ENCODE measurements at places on chromosomes 13 and 19.

DNA sequence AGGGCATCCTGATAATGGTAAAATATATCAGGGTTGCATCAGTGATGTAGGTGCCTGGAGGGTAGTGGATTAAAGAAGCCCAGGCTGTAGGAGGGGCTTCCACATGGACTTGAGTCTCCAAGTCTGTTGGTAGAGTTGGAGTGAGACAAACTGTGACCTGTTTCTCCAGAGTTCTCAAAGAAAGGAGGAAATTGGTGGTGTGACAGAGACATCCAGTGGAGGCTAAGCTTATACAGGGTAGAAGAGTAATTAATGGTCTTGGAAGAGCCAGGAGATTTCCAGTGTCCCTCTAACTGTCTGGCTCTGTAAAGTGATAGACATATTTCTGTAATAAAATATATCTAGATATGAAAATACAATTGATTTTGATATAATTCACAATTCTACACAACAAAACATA, 61.1 kb downstream of the GPC5 start:
- DNase-seq: no peak

DNA sequence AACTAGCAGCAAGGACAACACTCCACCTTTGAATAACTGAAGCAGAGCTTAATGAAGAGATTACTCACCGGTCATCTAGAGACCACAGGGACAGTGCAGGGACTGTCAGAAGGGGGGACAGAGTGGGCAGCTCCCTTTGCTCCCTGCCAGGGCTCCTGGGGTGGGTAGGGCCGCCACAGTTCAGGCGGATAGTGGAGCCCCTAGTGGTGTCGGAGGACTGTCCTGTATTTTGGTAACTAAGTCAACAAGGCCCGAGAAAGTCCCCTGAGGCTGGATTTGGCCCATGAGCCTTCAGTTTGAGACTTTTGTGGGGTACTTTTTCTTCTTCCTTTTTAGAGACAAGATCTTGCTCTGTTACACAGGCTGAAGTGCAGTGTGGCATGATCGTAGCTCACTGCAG, 44.6 kb downstream of the GJA3 start:
- DNase-seq: no peak

DNA sequence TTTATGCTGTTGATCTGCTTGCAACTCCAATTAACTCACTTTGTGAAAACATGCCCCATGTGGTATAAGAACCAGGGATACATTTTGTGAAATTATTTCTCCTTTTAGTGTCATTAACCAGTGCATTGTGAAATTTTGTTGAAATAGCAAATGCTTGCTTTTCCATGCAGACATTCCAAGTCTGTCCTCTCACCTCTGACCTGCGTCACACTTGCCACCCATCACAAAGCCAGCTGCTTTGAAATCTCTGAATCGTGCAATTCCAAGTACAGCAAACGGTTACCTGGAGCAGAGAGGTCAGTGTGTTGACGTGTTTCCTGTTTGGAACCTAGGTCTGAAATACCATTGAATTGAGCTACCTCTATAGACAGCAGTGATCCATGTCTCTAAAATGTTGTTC, 4.9 kb upstream of the SLC25A15 start:
- DNase-seq: no peak

GRCh38 chr13:24386816-24387708, 77.7 kb downstream of the C1QTNF9 start:
- DNase-seq: no peak

All from CD4-positive, alpha-beta T cell treated with Interleukin-2 at 100 ng/mL for 4 hours (primary cell).